ENCODE measurements at places on chromosomes 6 and 20.

DNA sequence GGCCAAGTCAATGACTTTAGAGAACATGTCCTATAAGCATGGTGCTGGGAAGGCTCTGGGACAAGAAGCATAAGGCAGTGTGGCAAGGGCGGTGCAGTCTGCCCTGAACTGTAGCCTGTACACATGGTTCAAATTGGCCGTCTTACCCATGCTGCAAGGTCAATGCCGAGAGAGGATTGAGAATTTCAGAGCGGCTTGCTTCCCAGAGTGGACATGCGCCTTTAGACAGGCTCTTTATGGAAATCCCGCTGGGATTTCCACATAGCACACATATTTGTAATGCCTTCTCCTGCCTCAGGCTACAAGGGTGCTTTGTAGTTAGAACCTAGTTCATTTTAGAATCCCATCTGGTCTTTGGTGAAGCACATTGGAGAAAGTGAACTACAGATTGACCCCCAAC, 36.1 kb upstream of the CEP162 start:
- DNase-seq = no peak

- no peak for DNase-seq
These were observed 127.0 kb upstream of the STXBP5 start for GRCh38 chr6:147077251-147077650.

- DNase-seq = peak; percentile 47
These were observed 9.2 kb downstream of the ITPA start for GRCh38 chr20:3218307-3218988.

DNA sequence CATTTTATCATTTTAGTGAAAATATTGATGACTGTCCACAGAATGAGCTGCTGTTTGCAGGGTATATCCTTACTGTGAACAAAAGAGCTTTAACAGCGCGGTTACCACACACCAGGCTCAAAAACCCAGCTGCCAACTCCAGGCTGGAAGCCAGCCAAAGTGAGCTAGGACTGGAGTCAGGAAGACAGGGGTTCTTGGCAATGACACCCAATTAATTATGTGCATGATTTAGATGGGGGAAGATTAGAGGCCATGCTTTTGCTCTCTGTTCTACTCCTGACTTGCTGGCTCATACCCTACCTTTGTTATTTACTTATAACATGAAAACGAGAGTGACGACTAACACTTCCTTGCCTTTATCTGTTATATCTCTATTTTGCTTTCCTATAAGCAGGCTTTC, 128.9 kb upstream of the SHLD1 start:
- DNase-seq = no peak

DNA sequence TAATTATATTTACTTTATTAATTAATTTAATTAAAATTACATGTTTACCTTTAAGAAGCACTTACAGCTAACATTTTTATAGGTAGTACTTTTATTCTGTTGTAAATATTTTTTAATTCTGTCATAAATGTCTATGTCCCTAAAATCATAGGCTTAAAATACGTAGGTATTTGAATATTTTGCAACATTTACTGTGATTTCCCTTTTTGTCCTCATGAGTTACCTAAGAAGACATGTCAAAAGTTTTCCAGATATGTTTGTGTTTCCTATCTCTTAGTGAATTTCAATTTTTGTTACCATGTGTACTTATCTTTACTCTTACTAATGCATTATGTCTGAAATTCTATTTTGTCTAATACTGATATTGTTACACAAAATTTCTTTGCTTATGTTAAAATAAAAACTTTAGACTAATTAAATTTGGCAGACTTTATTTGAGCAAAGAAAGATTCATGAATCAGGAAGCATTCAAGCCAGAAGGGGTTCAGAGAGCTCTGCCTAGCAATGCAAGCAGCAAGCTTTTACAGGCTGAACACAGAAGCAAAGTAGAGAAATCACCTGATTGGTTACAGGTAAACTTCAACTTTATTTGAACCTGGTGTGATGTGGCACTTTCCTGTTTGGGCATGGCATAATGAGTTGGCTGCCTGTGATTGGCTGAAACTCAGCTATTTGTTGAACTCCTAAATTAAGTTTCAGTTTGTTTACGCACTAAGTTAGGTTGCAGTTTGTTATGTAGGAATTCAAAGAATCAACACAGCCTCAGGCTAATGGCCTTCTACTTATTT, 123.2 kb upstream of the TMEM170B start:
- DNase-seq = no peak

DNA sequence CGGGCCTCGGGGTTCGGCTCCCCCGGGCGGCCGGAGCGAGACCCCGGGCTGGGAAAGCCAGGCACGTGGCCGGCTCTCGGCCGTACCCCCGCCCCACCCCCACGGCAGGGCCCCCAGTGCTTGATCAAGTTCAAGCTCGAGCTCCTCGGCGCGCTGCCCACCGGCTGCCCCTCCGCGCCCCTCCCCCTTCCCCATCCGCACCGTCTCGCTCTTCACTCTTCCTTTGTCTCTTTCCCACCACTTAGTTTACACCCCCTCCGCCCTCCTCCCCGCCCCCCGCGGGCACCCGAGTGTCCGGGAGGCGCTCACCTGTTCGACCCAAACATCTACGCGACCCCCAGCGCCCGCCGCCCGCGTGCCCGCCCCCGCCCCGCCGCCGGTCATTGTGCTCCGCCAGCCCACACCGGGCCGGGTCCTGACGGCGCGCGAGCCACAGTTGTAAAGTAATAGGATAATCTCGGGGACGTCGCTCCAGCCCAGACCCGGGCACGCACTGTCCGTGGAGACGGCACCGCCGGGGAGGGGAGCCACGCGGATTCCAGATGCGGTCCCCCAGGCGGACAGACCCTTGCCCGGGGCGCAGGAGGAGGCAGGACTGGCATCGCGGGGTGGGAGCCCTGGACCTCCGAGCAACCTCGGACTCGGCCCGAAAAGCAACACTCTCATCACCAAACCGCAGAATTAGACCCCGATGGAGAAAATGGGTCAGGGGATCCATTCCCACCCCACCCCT, 100.7 kb downstream of the NOL4L start:
- DNase-seq = no peak

- no peak for DNase-seq
These were observed 6.1 kb upstream of the CCR6 start for GRCh38 chr6:167116838-167117228.

DNA sequence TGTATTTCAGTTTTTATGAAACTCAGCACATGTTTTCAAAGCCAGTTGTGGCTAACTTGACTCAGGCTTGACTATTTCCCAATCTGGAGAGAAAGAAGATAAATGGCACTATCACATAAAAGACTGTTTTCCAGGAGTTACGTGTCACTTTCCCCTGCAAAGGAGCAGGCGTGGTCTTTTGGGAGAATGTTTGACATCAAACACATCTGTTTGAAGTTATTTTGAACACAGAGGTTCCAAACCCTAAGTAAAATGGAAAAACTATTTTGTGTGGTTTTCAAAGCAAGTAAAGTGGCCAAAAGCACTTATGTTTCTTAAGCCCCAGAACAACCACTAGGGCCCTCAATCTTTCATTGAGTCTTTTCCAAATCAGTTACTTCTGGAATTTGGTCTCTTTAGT, 89.7 kb downstream of the FOXF2 start:
- no peak for DNase-seq

GRCh38 chr6:144278659-144279314, 6.3 kb upstream of the UTRN start:
- DNase-seq = no peak
